NCI-H748 treated with DMSO at 0.1 percent for 48 hours (cell line): ENCODE measurements at places on chromosomes 1 and 21.

DNA sequence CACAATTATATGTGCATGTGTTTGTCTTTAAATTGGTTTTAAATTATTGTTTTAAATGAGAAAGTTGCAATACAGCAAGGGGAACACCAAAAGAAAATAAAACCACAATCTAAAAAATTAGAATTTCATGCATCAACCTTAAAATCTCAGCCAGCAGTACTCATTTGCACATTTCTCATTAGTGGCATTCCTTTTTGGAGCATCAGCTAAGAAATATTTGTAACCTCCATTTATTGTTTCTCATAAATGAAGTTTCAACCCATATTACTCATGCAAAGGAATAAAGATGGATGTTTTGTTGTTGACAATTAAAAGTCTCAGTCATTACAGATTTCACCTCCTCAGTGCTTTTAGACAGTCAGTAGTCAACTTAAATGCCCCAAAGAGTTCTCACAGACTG, 160.1 kb downstream of the TBX15 start:
- DNase-seq, result no peak

GRCh38 chr1:152109998-152110294, 5.3 kb downstream of the TCHH start:
- DNase-seq, result no peak

DNA sequence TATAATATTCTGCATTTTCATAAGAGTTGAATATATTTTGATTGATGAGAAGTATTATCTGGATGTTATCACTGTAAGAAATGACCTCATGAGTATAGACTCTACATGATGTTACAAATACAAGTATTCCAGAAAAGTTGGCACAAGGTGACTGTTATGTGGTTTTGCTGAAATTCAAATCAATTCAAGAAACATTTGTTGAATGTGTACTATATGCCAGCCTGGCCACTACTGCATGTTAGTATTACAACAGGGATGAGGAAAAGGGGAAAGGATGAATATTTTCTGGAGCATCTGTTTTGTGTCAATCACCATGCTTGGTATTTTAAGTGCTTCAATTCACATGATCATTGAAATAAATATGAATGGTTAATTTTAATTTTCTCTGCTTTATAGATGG, 250.9 kb upstream of the PBX1 start:
- DNase-seq, result no peak

- DNase-seq, result no peak
These were observed 22.9 kb upstream of the ARHGEF10L start for GRCh38 chr1:17516303-17517214.

DNA sequence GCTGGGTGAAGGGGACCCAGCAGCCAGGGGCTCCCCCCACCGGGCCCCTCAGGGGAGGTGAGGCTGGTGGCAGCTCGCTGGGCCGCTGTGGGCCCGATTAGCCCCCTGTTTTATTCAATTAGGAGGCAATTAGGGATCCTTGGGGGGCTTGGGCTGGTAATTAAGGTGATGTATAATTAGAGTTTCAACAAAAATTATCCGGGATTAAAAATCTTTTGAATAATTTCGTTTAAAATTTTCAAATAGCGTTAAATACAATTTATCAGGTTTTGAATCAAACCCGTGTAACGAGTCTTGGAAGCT, 4.1 kb downstream of the PRDM16 start:
- no peak for DNase-seq

DNA sequence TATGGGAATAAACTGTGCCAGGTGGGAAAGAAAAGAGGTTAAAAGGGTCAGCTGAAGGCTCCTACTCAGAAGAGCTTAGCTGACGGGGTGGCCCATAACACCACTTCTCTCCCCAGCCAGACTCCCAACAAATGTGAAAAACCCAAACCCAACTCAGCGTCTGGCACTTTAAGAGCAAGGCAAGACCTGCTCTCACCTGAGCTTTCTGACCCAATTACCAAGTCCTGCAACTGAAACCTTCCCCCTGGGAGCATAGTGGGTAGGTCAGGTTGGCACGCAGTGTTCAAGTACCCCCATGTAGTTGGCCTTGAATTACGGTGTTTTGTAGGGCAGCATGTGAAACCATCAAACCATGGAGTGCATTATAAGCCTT, 3.2 kb downstream of the IRF6 start:
- no peak for DNase-seq
